Fibroblast of the aortic adventitia (primary cell): ENCODE measurements at places on chromosomes 11 and 22. TPM values are rescaled to one million over a fixed set of nuclear protein-coding genes. Genes with fewer than 3 reads are reported as not detected.

The PHF21B gene
- not detected in 2 replicates for total RNA-seq

The MFRP gene
- total RNA-seq: 0.08 TPM in 1 of 2 replicates, not detected in the other

The SLC29A2 gene
- total RNA-seq: 0.36 TPM in 1 of 2 replicates, not detected in the other

The OR10V1 gene
- not detected in 2 replicates for total RNA-seq

The SLC6A5 gene
- not detected in 2 replicates for total RNA-seq

The TRIM68 gene
- 9.9 and 13.0 TPM in 2 replicates for total RNA-seq

The MYRF gene
- total RNA-seq: 0.16 and 0.18 TPM in 2 replicates

The ZNF70 gene
- 5.3 and 5.9 TPM in 2 replicates for total RNA-seq

The SCN4B gene
- under 0.01 and 0.25 TPM in 2 replicates for total RNA-seq

The TEX54 gene
- total RNA-seq: 0.54 TPM in 1 of 2 replicates, not detected in the other

The MPZL3 gene
- 0.41 and 0.45 TPM in 2 replicates for total RNA-seq

The GSTT2 gene
- 0.54 TPM in 1 of 2 replicates, not detected in the other for total RNA-seq
